ENCODE measurements at places on chromosomes 5 and 9. TPM values are rescaled to one million over a fixed set of nuclear protein-coding genes. Genes with fewer than 3 reads are reported as not detected.

KCNMB1 gene
- 0.04 TPM for total RNA-seq

UBAC1 gene
- total RNA-seq = 23.2 TPM

FOXD4L5 gene
- total RNA-seq = 0.27 TPM

TGFBR1 gene
- 20.8 TPM for total RNA-seq

NMUR2 gene
- total RNA-seq = 0.22 TPM

PLPPR1 gene
- total RNA-seq = 47.6 TPM

FOXD4L3 gene
- 0.73 TPM for total RNA-seq

CNTFR gene
- 15.2 TPM for total RNA-seq

SLC2A6 gene
- 18.7 TPM for total RNA-seq

SERF1A gene
- 14.5 TPM for total RNA-seq

MYO10 gene
- 0.54 TPM for total RNA-seq

PAEP gene
- total RNA-seq = 11.7 TPM

CMYA5 gene
- 0.43 TPM for total RNA-seq

TAS2R1 gene
- total RNA-seq = 0.73 TPM

AMACR gene
- total RNA-seq = 4.2 TPM

CTNND2 gene
- total RNA-seq = 17.4 TPM

RASGEF1C gene
- total RNA-seq = 3.3 TPM

GARIN3 gene
- 0.25 TPM for total RNA-seq

PCDHGA4 gene
- 1.1 TPM for total RNA-seq

IL17B gene
- not detected for total RNA-seq

Data from motor neuron (in vitro differentiated cells).